ENCODE measurements at places on chromosomes 6 and 20. TPM values are rescaled to one million over a fixed set of nuclear protein-coding genes. Genes with fewer than 3 reads are reported as not detected.

- no peak for DNase-seq
Measured at GRCh38 chr20:52193886-52194545, 2.4 kb upstream of the ZFP64 start.

DNA sequence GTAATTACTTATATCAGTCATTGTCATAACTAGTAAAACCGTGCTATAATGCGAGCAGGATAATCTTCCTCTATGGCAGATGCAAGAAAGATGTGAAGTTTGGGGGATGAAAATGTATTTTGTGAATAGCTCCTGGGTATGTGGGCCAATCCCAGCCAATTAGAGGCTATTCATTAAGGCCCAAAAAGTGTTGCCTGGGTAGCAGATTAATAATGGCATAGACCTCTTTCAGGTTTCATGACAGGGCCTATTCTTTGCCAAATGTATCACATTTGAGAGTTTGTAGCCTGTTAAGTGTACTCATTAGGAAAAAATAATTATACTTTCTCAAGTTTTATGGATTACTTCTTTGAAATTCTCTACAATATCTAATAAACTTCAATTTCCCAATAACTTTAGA lies 199.2 kb upstream of the POU3F2 start:
- DNase-seq: no peak

- DNase-seq: no peak
Measured at GRCh38 chr20:54345301-54345724, 130.1 kb upstream of the DOK5 start.

DNA sequence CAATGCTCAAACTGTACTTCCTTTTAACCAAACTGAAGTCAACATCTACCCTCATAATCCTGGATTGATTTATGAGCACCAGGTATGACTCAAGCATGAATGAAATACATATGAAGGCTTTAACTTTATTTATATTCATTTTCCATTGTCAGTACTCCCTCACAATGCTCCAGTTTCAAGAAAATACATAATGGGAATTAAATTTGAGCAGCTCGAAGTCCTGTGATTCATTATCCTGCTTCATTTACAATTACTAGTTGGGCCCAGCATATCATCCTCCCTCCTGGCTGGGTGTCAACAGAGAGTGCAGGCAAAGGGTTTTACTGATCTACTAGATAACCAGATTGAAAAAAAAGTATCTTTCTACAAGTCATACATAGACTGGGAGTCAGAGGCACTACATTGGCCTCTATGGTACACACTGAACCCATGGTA lies 10.1 kb downstream of the SAMHD1 start:
- no peak for DNase-seq

DNA sequence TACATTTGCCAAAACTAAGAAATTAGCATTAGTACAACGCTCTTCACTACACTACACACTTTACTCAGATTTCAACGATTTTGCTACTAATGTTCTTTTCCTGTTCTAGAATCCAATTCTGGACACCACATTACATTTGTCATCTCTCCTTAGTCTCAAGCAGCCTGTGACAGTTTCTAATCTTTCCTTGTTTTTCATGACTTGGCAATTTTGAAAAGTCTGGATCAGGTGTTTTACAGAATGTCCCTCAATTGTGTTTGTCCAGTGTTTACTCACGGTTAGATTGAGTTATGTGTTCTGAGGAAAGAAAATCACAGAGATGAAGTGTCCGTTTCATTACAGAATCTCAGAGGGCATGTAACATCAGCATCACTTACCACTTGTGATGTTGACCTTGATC lies 372.6 kb downstream of the TFAP2A start:
- DNase-seq: no peak

GRCh38 chr20:36402708-36403107 lies 96.6 kb downstream of the DLGAP4 start:
- no peak for DNase-seq

DNA sequence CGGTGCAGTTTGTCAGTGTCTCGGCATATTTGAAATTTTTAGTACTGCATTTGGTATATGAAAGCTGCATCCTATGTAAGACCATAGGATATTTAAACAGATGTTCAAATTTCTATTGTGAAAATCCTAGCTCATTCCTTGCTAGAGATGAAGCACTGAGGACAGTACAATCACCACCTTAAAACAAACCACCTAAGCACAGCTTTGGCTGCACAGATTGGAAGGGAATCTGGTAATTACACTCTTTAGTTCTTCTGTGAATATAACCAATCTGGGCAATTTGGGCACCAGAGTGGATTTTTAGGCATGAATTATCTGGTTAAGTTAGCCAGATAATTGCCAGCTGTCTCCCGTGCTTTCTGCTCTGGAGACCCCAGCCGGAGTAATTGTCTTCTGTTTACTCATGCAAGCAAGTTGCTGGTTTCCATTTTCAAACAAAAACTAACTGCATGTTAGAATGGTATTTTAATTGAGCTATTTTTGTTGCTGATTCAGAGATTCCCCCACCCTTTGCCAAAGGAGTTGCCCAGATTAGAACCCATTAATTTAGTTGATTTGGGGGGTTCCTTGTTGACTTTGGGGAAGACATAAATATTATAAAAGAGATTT lies 36.9 kb downstream of the E2F3 start:
- no peak for DNase-seq

GRCh38 chr6:139699911-139700310 lies 325.5 kb upstream of the CITED2 start:
- DNase-seq: no peak

DNA sequence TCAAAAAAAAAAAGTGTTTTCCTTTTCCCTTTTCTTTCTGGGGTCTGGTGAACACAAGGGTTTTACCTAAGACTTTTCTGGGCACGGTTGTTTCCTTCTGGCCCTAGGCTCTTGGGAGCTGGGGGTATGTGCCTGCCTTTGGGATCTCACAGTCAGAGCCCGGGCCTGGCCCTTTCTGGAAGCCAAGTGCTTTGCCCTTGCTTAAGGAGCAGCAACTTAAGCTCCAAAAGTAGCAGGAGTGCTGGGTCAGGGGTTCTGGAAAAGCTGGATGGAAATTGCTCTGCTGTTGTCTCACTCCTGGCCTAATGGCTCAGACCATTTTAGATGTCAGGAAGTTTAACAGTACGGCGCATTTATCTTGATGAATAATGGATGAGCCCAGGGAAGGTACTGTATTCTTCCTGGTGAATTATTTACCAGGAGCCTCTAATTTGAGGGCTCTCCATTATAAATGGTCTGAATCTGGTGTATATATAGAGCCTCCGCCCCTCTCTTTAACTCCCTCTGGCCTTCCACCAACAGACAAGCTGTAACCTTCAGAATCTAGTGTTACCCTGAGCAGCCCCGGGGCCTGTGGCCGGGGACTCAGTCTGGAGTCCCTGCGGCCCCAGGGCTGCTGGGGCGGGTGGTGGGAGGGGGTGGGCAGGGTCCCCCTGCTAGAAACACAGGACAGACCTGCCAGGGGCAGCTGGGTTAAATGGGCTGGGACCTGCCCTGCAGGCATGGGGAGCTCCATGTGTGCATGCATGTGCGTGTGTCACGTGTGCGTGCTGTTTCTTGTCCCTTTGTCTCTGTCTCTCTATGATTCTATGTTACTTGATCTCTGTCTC lies 37.5 kb downstream of the PTK7 start:
- DNase-seq: no peak

- DNase-seq: peak; percentile 95
Measured at GRCh38 chr6:158654498-158654897, 4.6 kb downstream of the SYTL3 start.

The APCDD1L gene
- not detected for total RNA-seq

The HFE gene
- 3.5 TPM for total RNA-seq

The DAAM2 gene
- 0.29 TPM for total RNA-seq

The ERVFRD-1 gene
- not detected for total RNA-seq

The ADGB gene
- not detected for total RNA-seq

All from SJSA1 (cell line).